ENCODE measurements at places on chromosomes 4 and X.

- no peak for DNase-seq
These were observed 2.6 kb upstream of the NDUFC1 start for GRCh38 chr4:139304920-139305319.

- DNase-seq: no peak
These were observed 50.6 kb downstream of the ZGRF1 start for GRCh38 chr4:112585977-112586736.

GRCh38 chr4:21517126-21517859, 431.3 kb downstream of the KCNIP4 start:
- no peak for DNase-seq

GRCh38 chr4:15717657-15718416, 15.0 kb downstream of the BST1 start:
- no peak for DNase-seq

DNA sequence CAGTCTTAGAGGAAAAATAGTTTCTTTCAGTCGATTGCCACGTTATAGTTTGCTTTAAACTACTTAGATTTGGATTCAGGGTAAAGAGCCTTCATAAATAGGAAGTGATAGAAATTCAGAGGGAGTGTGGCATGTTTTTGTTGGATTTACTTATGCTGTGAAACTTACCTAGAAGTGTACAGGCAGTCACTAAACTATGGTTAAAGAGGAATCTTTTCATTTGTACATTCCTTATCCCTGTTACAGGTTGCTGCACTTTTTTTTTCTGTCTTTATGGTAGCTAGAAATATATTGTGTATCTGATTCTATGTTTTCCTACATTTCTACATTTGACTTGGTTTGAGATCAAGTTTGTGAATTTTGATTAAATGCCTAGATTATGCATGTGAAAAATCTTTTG, 19.1 kb downstream of the WWC2 start:
- DNase-seq: no peak

- DNase-seq: no peak
These were observed 397.5 kb upstream of the PRKX start for GRCh38 chrX:4110964-4111363.

All from Daoy (cell line).